ENCODE measurements at places on chromosomes 1 and 21.

GRCh38 chr1:59908682-59909081 is 17.9 kb downstream of the CYP2J2 start:
- no peak for DNase-seq

DNA sequence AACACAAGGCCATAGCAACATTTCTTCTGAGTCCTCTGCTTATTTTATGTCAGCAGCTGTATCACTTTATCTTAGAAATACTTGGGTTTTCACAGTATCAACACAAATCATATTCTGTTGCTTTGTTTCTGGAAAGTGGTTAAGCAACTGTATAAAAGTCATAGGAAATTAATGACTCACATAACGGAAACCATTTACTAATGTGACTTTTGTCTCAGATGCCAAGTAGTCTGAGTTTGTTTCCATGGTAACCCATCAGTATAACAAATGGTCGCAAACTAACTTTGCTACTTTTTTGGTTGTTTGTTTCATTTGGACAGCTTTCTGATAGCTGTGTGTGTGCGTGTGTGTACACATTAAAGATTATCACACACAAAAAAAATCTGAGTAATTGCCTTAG is 31.1 kb downstream of the EEIG2 start:
- no peak for DNase-seq

- no peak for DNase-seq
These were observed 7.5 kb upstream of the ASH1L start for GRCh38 chr1:155569988-155570592.

GRCh38 chr1:216044538-216044937 is 378.7 kb downstream of the USH2A start:
- no peak for DNase-seq

GRCh38 chr1:28640766-28641165 is 2.1 kb downstream of the TAF12 start:
- DNase-seq: no peak

DNA sequence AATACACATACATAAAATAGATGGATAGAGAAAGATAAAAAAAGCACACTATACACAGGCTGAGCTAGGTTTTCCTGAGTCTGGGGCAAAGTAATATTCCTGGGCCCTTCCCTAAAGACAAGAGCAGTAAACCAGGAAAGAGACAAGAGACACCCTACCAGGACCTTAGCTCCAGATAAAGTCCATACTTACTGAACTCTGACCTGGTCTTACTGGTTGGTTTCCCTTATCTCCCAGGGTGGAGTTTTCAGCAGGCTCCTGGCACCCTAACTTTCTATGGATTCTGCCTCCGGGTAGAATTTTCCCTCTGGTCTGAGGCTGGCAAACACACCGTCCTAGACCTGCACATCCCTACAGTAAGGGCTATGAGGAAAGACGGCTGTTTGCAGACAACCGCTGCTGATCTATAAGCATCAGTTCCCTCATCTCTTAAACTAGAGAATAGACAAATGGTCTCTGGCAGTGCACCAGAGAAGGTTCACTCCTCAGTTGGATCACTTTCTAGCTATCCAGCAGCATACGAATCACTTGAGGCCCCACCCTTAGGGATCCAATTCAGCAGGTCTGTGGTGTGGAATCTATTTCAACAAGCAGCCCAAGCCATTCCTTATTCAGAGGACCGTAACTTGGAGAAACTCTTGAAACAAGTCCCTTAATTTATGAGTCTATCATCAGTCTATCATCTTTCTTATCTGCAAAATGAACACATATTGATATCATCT is 52.0 kb downstream of the ARHGEF11 start:
- no peak for DNase-seq

DNA sequence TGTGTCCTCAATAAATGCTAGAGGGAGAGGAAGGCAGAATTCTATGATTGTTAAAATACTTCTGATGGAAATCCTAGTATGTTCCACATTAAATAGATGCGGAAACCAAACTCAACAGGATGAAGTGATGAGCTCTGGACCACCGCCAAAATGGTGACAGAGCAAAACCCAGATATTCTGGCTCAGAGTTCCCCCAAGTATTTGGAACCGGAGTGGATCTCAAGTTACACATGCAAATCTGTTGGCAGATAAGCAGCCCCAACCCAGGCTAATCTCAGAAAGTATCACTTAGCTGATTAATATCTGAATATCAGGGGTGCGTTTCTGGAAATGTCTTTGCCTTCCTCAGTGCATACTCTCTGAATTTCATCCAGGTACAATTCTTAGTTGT is 17.4 kb upstream of the GRHL3 start:
- no peak for DNase-seq

GRCh38 chr1:98949621-98950020 is 55.0 kb downstream of the PLPPR5 start:
- DNase-seq: no peak

Data from stimulated activated naive B cell treated with anti-CD40 and anti-IgM and Interleukin-4, amounts not matched to agents 10 μg/mL and 1 μg/mL and 100 μg/mL, for 72 hours (primary cell).